Muscle of leg (tissue), 16 donors: ENCODE measurements at places on chromosomes 6 and 20.

DNA sequence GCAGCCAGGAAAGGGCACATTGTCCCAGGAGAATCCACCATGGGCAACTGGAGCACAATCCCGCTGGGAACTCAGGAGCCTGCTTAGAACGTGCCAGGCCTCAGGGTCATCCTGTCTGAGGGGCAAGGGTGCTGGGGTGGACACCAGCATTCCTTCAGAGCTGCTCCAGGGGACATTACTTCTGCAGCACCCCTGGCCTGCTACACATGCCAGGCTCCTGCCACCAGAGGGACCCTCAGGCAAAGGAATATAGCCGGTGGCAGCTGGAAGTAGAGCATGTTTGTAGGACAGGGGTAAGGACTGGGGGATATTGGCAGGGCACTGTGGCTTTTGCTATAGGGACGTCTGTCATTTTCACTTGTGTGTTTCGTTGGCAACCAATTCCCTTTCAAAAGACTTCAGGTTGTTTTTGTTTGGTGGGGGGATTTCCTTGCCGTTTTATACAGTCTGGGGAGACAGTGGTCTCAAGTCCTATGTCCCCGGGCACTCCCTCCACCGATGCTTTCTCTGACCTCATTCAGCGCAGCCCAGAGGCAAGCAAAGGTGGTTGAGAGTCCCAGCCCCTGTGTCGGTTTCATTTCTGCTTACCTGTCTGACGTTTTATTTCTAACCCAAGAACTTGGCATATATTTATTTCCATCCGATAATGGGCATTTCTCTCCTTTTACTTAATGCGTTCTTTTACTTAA lies 130.8 kb downstream of the JPH2 start:
- peak; percentile 22 for DNase-seq

GRCh38 chr6:168885751-168886742 lies 367.6 kb downstream of the THBS2 start:
- DNase-seq = no peak

DNA sequence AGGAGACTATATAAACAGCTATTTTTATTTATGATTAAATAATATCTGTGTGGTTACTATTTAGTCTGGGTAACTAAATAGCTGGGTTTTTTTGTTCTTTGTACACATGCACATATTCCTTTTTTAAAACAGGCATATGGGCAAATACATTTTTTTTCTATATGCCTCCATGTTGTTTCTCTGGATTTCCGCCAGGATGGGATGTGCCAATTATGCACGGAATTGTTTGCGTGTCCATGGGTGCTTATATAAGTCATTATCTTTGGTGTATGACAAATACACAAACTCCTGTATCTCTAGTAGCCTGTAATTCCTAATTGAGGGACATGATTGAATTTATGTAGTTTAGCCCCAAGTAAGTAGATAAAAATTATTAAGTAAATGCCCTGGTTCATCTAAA lies 226.9 kb downstream of the BCKDHB start:
- no peak for DNase-seq

GRCh38 chr6:155213611-155214372 lies 50.0 kb upstream of the CLDN20 start:
- no peak for DNase-seq

GRCh38 chr20:57754190-57754589 lies 44.4 kb upstream of the PMEPA1 start:
- no peak for DNase-seq

GRCh38 chr20:3932681-3933080 lies 43.5 kb downstream of the PANK2 start:
- DNase-seq = peak; percentile 70

- DNase-seq = no peak
These were observed 7.0 kb downstream of the TMEM200A start for GRCh38 chr6:130372786-130373185.

- no peak for DNase-seq
These were observed 174.5 kb upstream of the SNX9 start for GRCh38 chr6:157648561-157648960.

DNA sequence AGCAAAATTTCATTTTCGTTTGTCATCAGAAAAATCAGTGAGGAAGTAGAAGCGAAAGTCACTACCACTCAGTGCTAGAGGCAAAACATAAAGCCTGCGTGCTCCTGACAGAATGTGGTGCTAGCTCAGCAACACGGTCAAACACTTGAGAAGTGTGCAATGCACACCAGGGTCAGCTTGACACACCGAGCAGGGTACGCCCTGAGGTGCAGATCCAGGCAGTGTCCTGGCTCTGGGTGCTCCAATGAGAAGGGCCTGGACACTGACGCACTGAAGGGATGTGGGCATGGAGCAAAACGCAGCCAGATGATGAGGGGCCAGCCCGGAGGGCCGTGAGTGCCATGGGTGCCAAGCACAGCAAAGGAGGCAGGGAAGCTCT lies 5.9 kb downstream of the RNASET2 start:
- DNase-seq = peak; percentile 70

GRCh38 chr20:45946149-45946970 lies 11.9 kb downstream of the PCIF1 start:
- peak; percentile 48 for DNase-seq

- peak; percentile 86 for DNase-seq
These were observed 71.7 kb downstream of the RCAN2 start for GRCh38 chr6:46419576-46420002.

GRCh38 chr6:112468359-112468758 lies 121.2 kb downstream of the RFPL4B start:
- DNase-seq = no peak

DNA sequence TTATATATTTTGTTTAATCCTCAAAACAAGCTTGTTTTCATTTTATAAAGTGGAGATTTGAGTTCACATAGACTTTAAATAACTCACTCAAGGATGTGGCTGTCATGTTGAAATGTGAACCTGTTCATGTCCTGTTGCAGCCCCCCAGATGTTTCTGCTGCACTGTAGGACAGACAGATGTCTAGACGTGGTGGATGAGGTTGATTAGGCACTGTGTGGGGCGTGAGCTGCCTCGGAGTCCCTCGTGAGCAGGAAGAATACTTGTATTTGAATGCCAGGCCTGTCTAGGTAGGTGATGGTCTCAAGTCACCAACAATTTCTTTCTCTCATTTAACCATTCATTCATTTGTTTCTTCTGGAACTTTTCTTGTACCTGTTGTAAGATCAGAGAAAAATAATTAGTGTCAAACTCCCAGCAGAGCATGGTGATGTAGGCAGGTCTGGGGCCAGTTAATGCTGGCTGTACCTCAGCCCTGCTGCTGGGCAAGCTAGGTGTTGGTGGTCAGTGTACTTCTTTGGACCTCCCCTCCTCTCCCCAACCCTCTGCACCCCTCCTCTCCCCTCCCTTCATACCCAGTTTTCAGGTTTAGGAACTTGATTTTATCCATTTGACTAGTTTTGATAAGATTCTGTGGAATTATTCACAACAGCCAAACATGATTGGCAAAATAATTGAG lies 34.0 kb downstream of the AFDN start:
- no peak for DNase-seq

GRCh38 chr6:84344005-84344404 lies 116.6 kb upstream of the CEP162 start:
- DNase-seq = no peak

DNA sequence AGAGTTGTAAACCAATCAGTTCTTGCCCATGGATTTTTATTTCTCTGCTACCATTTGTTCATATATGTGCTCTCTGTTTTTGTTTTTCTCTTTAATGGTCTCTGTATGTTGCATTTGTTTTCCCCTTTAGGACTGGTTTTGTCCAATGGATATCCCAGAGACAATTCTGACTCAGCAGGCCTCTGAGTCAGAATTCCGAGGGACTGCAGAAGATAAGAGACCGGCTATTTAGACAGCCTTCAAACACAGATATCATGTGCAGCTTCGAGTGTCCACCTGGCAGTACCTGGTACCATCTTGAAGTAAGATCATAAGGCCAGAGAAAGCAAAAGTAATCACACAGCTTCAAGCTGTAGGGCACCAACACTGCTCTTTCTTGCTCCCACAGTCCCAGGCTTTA lies 125.5 kb downstream of the ELOVL4 start:
- DNase-seq = no peak

- DNase-seq = no peak
These were observed 54.0 kb upstream of the PTPRK start for GRCh38 chr6:128574402-128574801.

GRCh38 chr20:15913391-15914025 lies 659.7 kb downstream of the KIF16B start:
- DNase-seq = peak; percentile 88

DNA sequence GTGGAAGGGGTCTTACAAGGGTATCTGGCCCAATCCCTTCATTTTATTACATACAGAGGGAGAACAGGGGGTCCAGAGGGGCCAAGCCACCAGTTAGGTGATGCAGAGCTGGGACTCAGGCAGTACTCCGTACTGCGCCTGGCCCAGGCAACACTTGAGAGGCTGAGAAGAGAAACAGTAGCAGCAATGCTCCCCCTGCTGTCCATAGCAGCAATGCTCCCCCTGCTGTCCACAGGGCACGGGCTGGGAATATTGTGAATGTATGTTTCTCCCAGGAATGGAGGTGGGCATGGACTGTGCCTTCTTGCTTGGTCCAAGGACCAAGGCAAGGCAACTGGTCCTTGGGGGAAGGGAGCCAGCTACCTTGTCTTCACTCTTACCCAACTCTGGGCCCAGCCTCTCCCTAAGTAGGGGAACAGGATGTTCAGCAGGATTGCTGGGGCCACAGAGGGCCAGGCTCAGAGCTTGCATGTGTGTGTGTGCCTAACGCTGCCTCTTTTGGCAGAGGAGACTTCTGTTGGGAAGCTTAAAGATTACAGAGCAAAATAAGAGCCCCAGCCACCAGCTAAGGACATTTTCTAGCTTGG lies 14.8 kb upstream of the FAM83C start:
- peak; percentile 31 for DNase-seq

GRCh38 chr6:161242113-161242512 lies 31.7 kb downstream of the AGPAT4 start:
- no peak for DNase-seq

DNA sequence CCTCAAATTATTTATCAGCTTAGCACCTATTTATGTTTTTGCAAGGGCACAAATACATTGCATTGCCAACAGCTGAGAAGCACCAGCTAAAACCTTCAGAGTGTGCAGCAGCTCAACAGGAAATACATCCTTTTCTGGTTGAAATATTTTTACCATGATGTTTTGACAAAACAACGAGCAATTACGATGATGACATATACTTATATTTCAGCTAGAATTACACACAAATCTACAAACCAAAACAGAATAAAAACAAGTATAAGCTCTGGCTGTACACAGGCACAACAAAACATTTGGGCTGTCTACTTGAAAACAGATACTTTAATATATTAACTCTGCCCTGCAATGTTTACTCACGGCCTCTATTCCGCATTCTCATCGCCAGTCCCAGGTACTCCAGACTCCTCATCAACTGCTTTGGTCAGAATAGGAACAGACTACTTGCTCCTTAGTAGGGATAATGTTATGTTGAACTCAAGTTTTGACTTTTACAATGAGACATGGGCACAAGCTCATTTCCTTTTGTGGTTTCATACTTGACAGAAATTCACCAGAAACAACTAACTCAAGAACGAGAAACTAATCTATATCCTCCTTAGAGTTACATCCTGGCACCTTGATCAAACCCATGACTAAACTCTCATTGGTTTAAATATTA lies 377.6 kb downstream of the ESR1 start:
- DNase-seq = no peak

DNA sequence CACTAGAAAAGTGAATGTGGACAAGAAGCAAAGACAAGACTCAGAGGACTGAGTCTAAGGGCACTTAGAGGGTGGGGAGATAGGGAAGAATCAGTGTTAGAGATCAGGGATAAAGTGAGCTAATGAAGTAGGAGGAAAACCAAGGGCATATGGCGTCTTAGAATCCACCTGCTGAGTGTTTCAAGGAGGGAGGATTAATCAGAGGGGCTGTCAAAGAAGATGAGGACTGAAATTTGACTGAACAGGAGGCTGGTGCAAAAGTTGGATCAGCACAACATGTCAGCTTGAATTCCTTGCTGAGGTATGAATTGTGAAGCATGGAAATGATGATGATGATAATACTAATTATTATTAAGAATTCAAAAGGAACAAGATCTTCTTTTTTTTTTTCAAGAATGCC lies 39.4 kb downstream of the PLCB4 start:
- no peak for DNase-seq

GRCh38 chr20:1319051-1319450 lies 9.9 kb downstream of the SDCBP2 start:
- no peak for DNase-seq

DNA sequence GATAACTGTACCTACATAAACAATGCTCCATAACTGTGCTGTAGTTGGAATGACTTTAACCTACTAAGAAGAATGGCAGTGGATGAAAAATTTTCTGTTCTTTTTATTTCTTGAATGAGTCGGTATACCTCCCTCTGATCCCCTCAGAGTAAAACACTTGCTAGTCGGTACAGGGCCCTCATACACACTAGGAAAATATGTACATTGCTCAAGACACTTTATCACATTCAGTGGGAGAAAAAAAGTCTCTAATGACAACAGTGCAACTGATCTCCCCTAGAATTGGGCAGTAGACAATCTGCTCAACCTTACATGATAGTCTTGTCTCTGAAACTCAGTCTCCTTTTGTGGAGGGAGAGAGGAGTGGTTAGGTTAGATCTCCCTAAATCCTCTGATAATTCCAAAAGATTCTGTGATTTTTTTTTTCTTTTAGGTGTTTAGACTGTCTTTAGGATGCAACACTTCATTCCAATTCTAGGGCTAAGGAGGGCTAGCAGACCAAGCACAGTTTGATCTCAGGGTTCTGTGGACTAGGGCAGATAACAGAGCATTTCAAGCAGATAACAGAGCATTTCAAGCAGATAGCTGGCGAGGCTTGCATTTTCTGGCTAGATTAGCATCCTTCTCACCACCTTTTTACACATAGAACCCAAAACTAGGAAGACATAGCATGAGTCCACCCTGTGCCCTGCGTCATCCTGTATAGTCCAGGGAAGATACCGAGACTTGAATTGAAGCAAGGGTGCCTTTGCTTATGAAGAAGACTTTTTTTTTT lies 100.3 kb upstream of the TNFAIP3 start:
- DNase-seq = no peak

- no peak for DNase-seq
These were observed 133.8 kb downstream of the FLRT3 start for GRCh38 chr20:14203657-14204056.

DNA sequence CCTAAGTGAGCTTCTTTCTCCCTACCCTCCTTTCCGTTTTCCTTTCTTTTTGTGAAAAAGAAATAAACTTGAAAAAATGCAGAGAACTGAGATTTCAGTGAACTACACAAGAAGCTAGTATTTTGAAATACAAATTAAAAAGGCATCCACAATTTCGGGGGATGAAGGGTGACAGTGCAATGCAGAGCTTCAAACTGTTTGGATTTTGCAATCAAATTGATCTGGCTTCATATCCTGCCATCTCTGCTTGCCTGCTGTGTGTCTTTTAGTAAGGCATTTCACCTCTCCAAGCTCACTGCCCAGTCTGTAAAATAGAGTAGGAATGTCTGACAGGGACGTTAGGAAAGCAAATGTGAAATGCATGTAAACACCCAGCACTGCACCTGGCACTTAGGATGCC lies 258.0 kb downstream of the HACE1 start:
- no peak for DNase-seq

GRCh38 chr20:50110141-50111047 lies 2.6 kb downstream of the UBE2V1 start:
- DNase-seq = peak; percentile 51

- DNase-seq = peak; percentile 65
These were observed 138.2 kb upstream of the PLCB4 start for GRCh38 chr20:8930726-8931125.

- peak; percentile 48 for DNase-seq
These were observed 98.8 kb downstream of the SASH1 start for GRCh38 chr6:148441454-148441911.

GRCh38 chr6:101195588-101195987 lies 197.9 kb upstream of the GRIK2 start:
- DNase-seq = peak; percentile 39
